ENCODE measurements at places on chromosomes 4 and X. TPM values are rescaled to one million over a fixed set of nuclear protein-coding genes. Genes with fewer than 3 reads are reported as not detected.
A peak's percentile ranks its signal among the peaks of the same experiment; 100 is the strongest.

The MTMR8 gene
- 2.7 TPM for polyA plus RNA-seq

The GLA gene
- 10.9 TPM for polyA plus RNA-seq

- H3K27ac ChIP-seq = no peak overlapping the region
- H3K4me3 ChIP-seq = no peak overlapping the region
- DNase-seq = no peak
- H3K4me1 ChIP-seq = peaks cover 3% of the 10 kb centered on the region
- H3K27me3 ChIP-seq = no peaks in the 10 kb centered on the region
These were observed 9.6 kb upstream of the MAGEA8 start for GRCh38 chrX:149871433-149871832.

- H3K36me3 ChIP-seq = no peaks in the 10 kb centered on the region
- DNase-seq = no peak
- H3K4me3 ChIP-seq = no peak overlapping the region
- H3K27ac ChIP-seq = peak overlapping the region; percentile 46
These were observed 17.8 kb downstream of the PDK3 start for GRCh38 chrX:24482823-24483415.

The ZFYVE28 gene
- 7.4 TPM for polyA plus RNA-seq

The ADH7 gene
- polyA plus RNA-seq = not detected
